NCI-H446 treated with DMSO at 0.1 percent for 48 hours (cell line): ENCODE measurements at places on chromosomes 2 and 18.

DNA sequence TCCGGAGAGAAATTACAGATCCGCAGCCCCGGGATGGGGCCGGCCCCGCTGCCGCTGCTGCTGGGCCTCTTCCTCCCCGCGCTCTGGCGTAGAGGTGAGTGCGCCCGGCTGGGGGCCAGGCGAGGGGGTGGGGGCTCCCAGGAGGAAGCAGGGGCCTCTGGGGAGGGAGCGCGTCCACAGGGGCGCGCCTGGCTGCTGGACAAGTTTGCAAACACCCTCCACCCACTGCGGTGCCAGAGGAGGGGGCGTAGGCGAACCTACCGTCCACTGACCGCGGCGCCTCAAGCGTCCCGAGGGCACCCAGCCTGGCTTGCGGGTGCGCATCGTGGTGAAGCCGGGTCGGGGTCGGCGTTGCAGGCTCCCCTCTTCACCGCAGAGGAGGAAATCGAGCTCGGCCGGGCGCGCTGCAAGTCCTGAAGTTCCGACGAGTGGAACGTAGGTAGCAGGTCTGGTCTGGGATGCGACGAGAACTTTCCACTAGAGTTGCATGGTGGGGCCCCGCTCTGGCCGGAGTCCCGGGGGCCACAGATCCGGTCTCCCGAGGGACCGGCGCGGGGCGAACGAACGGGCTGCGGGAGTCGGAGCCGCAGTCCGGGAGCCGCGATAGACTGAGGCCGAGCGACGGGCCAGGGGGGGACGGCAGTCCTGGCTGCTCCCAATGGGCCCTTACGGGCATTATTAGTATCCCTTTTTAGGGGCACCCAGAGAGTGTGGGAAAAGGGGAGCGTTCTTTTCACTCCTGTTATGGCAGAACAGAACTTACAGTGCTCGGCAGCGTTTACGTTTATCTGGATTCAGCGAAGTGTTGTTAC is 502 bp downstream of the MERTK start:
- DNase-seq, result no peak

GRCh38 chr2:29954316-29954715 is 32.9 kb upstream of the ALK start:
- DNase-seq, result no peak

- DNase-seq, result no peak
Observed at GRCh38 chr2:201978333-201978732, 55.3 kb upstream of the FZD7 start.

- DNase-seq, result no peak
Observed at GRCh38 chr2:54240515-54241469, 15.2 kb downstream of the TSPYL6 start.

- no peak for DNase-seq
Observed at GRCh38 chr2:217286833-217287232, 427.0 kb upstream of the TNP1 start.

GRCh38 chr2:136135921-136136906 is 18.3 kb upstream of the CXCR4 start:
- DNase-seq, result no peak

DNA sequence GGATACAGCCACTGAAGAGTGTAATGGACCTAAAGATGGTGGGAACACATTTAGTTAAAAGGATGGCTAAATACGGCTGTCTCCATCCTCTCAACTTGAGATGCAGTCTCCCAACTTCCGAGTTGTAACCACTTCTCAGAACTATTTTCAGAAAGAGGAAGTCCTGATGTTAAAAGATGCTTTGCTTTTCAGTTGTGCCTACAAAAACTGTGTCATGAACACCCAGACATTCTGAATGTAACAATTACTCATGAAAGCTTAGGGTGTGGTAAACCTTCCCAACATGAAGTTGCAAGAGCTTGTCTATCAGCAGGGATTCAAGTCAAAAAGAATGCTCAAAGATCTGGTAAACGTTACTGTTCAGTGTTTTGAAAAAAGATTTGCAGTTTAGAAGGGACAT is 147.9 kb downstream of the DOCK10 start:
- DNase-seq, result no peak

DNA sequence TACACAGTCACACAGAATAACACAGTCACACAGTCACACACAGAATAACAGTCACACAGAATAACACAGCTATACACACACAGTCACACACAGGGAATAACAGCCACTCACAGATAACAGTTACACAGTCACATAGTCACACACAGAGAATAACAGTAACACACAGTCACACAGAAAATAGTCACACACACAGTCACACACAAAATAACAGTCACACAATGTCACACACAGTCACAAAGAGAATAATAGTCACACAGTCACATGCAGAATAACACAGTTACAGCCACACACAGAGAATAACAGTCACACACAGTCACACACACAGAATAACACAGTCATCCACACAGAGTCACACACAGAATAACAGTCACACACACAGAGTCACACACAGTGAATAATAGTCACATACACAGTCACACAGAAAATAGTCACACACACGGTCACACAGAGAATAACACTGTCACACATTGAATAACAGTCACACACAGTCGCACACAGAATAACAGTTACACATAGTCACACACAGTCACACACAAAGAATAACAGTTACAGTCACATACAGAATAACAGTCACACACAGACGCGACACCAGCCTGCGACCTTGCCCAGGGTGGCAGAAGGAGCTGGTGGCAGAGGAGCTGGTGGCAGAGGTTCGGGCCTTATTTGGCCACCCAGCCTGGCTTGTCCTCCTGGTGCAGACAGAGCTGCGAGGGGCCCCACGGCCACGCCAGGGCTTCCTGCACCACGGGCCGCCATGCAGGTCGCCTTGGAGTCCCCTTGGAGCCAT is 51.3 kb downstream of the RAMP1 start:
- no peak for DNase-seq

DNA sequence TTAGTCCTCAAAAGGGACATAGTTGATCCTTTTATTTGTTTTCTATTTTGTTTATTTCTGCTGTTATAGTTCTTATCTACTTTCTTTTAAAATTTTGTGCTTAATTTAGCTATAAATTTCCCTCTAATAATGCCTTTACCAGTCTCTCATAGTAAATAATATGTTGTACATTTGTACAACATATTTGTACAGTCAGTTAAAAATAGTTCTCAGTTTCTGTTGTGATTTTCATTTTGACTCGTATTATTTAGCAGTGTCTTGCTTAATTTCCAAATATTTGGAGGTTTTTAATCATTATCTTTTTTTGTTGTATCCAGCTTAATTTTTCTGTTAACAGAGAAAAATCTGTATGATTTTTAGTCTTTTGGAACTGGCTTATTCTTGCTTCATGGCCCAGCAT is 443.6 kb upstream of the TRIB2 start:
- DNase-seq, result no peak
